Activated CD8-positive, alpha-beta memory T cell treated with anti-CD3 and anti-CD28 coated beads for 24 hours (primary cell): ENCODE measurements at places on chromosomes 7 and 10.

- DNase-seq: no peak
Observed at GRCh38 chr10:80447436-80448190, 6.5 kb upstream of the TSPAN14 start.

DNA sequence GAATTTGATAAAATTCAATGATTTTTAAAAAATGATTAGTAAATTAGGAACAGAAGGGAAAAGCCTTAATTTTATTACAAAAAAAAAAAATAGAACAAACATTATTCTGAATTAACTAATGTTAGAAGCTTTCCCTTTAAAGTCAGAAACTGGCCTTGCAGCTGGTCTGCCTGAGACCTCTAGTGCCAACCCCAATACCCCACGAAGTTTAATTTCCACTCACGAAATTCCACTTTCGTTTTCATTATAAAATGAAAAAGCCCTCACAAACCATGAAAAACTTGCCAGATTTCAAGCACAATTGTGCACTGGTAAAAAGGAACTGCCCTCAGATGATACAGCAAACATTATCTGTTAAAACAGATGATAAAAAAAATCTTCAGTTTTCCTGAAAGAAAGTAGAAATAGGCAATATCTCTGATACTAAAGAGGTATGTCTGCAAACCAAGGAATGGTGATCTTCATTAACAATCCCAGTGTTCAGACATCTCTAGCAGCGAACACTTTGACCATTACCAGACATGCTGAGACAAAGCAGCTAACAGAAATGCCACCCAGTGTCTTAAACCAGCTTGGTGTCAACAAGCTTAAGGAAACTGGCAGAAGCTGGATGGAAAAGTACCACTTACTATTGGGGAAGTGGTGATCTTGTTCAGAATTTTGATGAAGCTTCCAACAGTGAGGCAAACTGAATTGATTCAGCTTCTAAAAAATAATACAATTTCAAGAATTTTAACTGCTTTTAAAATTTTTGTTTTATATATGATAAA lies 80.2 kb downstream of the PALS2 start:
- no peak for DNase-seq

DNA sequence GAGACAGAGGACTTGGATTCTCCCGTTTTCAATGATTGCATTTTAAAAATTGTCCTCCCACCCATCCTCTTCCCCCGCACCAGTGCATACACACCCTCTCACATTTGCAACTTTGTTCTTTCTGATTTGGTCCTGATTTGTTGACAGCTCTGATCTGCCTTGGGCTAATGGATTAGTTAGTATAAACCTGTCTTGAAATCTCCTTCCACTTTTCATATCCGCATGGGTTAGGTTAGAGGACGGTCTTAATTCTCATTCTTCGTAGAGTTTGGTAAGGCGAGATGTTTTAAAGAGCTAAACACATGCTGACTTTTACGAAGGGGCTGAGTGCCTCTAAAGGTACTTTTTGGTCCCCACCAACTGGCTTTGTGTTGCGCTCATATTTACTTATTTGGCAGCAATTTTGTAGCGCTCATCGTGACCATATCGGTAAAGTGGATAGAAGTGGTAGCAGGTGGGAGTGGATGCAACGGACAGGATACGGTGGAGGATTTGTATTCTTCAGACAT lies 1.1 kb downstream of the AHR start:
- peak; percentile 62 for DNase-seq

GRCh38 chr10:71158902-71159301 lies 53.5 kb upstream of the UNC5B start:
- no peak for DNase-seq

DNA sequence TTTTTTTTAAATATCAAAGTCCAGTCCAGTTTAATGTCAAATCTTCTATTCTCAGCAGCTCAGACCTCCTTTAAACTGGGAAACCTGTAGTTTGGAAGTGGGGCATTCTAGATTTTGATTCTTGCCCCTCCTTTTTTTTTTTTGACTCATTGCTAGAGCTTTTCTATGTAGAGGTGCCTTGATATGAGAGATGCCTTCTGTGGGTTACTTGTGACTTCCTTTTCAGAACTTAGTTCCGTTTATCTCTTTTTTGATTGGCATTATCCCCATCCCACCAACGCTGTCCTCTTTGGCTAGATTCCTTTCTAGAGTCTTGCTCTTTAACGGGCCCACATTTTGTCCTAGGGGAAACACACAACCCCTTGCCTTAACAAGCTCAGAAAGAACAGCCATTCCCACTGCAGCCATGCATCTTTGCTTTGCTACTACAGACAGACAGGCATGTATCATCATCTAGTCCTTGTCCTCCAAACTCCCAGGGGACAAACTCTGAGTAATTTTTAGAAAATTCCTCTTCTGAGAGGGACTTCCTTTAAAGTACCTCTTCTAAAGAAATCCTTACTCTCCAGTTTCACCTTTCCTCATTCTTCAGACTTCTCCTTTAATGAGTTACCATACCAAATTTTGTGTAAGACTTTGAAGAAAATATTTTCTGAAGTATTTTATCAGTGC lies 153.6 kb downstream of the PHF14 start:
- no peak for DNase-seq

GRCh38 chr7:107180378-107180777 lies 11.6 kb downstream of the HBP1 start:
- DNase-seq: peak; percentile 84

DNA sequence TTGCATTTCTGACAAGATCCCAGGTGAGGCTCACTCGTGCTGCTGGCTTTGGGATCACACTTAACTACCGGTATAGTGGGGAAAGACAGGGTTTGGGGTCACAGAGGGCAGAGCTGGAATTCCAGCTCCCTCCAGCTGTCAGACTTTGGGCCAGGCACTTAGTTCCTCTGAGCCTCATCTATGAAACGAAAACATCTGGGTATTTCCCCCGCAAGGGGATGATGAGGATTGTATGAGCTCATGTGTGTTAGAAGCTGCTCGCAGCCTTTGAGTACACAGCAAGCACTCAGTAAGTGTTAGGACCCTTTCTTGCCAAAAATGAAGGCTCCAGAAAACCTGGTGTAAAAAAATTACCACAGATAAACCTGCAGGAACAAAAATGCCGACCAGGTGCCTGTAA lies 66.1 kb downstream of the PRPF18 start:
- no peak for DNase-seq

GRCh38 chr10:26621889-26622711 lies 75.4 kb upstream of the PDSS1 start:
- DNase-seq: peak; percentile 69

- DNase-seq: peak; percentile 85
Observed at GRCh38 chr10:91006001-91006751, 85.3 kb upstream of the ANKRD1 start.

- DNase-seq: no peak
Observed at GRCh38 chr10:73909540-73910115, 1.3 kb upstream of the PLAU start.

- DNase-seq: peak; percentile 71
Observed at GRCh38 chr7:78018641-78019446, 220.3 kb downstream of the PHTF2 start.

DNA sequence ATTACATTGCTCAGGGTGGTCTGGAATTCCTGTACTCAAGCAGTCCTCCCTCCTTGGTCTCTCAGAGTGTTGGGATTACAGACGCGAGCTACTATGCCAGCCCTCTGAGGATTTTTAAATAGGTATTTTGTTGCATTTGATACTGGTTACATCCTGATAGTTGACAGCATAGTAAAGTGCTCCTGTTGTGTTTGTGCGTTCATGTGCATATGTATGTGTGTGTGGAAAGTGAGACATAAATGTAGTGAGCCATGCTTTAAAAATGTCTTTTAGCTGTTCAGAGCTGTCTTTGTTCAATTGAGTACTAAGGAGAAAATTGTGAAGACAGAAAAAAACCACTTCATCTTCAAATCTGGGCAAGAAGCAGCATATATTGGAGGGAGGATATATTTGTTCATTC lies 27.8 kb downstream of the ZNRF2 start:
- no peak for DNase-seq

GRCh38 chr10:15069230-15069629 lies 19.3 kb downstream of the ACBD7 start:
- no peak for DNase-seq

DNA sequence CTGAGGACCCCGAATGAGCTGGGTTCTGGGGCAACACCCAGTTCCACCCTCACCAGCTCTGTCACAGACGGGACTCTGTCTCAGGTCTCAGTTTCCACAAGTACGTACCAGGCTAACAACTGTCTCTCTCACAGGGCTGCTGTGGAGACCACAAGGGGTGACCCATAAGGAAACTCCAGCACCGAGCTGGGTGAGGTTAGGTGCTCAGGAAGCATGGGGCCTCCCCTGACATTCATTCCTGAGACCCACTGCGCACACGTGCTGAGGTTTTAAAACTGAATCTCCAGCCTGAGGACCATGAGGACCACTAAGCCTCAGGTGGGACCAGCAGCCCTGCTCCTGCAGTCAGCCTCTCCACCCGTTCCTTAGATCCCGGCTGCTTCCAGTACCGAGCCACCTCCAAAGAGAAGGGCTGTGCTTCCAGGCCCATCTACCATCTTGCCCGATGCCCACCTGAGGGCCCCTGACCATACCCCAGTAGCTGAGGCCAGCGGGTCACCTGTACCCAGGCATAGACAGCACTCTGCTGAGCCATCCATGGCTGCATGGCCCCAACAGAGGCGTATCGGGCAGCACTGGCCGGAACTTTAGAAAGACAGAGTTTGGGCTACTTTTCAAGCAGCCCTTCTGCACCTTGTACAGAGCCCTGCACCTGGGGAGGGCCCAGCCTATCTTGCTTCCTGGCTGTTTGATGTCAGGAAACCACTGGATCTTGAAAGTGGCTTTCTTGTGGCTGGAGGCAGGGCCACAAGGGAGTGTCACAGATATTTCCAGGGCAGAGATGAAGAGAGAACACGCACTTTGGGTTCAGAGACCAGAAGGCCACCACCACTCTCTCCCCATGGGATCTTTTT lies 18.7 kb downstream of the HSPA12A start:
- DNase-seq: no peak

GRCh38 chr7:151571471-151571870 lies 51.8 kb upstream of the RHEB start:
- DNase-seq: no peak

DNA sequence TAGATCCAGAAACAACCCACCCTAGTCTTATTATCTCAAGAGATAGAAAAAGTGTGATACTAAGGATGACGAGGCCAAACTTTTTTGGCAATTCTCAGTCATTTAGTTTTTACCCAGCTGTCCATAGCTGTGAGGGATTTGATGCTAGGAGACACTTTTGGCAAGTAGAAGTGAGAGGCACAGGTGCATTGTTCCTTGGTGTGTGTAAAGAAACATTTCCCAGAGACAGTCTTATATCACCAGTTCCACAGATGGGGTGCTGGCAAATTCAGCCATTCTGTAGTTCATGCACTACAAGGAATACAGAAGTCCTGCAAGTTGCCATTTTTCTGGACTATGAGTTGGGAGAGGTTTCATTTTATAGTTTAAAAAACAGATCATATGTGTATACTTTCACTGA lies 403.3 kb upstream of the GHITM start:
- no peak for DNase-seq

- no peak for DNase-seq
Observed at GRCh38 chr7:95323410-95324129, 762 bp downstream of the PON1 start.

- DNase-seq: no peak
Observed at GRCh38 chr10:70319183-70319582, 35.4 kb upstream of the NPFFR1 start.

DNA sequence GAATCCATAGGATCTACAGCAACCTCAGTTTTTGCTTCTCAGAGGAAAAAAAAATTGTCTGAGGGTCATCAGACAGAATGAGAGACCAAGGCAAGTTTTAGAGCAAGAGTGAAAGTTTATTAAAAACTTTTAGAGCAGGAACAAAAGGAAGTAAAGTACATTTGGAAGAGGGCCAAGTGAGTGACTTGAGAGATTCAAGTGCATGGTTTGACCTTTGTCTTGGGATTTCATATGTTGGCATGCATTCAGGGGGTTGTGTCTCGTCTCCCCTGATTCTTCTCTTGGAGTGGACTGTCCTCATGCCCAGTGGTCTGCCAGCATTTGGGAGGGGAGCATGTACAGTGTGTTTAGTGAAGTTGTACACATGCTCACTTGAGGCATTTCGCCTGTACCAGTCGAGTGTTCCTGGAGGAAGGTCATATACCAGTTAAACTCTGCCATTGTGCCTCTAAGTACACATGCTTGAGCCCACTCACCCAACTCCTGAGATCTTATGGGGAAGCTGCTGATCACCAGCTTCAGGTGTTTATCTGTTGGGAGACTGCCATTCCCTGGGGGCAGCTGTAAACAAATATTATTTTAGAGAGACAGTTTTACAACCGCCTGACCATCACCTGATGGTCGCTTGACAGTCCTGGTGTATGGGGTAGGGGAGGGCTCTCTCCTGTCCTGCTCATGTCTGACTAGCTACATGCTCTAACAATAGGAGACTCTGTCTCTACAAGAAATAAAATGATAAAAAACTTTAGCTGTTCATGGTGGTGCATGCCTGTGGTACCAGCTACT lies 109.4 kb downstream of the EEPD1 start:
- DNase-seq: no peak

GRCh38 chr10:58638388-58638787 lies 125.7 kb downstream of the BICC1 start:
- DNase-seq: no peak

DNA sequence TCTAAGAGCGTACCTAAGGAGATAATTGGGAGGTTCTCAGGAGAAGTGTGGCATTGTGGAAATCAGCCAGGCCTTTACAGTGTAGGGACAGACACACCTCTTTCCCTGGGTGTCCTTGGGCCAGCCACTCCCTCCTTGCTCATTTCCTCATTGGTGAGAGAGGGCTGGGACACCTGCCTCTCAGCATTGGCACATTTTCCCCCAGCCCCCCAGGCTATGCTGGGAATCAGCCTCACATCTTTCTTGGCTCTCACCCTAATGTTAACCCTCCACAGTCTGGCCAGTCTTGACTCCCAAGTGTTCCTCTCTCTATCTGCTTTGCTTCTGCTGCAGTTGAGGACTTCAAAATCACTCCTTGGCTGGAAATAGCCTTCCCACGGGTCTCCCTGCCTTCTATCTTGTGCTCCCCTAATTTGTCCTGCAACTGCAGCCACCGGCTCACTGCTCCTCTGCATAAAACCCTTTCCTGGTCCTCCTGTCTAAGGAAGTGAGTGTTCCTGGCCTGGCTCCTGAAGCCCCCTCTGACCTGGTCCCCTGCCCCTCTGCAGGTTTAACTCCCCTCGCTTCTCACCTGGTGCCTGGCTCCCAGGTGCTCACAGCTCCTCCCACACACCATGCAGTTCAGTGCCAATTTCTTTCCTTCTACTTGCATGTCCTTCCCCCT lies 15.8 kb downstream of the TBXAS1 start:
- DNase-seq: peak; percentile 24

GRCh38 chr10:58488921-58489320 lies 23.8 kb upstream of the BICC1 start:
- no peak for DNase-seq

GRCh38 chr7:43650457-43651052 lies 67.6 kb downstream of the STK17A start:
- DNase-seq: no peak

GRCh38 chr7:151792636-151793035 lies 84.3 kb downstream of the PRKAG2 start:
- no peak for DNase-seq

DNA sequence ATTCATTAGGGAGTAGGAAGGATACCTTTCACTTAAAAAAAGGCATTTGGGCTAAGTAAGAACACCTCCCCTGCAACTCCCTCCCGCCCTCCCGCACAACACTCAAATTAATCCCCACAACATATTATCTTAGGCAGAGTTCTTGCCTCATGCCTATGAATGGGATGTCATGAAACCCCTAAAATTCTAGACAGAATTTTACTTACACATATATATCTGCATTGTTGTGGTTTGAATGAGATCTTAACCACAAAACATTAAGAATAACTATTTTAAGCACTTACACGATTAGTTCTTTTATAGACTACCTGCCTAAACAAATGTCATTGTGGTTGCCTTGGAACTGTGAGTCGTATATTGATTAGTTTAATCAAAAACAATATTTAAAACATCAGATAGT lies 4.5 kb upstream of the ITGB1 start:
- no peak for DNase-seq
